Stimulated activated CD4-positive, alpha-beta T cell treated with anti-CD3 and anti-CD28 coated beads, Interleukin-4, amount 100 ng/mL, for 4 hours (primary cell): ENCODE measurements at places on chromosomes 2 and 18.

GRCh38 chr2:203340791-203341487, 12.7 kb downstream of the ABI2 start:
- DNase-seq: no peak

- DNase-seq: no peak
These were observed 79.7 kb upstream of the CYTIP start for GRCh38 chr2:157523270-157524247.

DNA sequence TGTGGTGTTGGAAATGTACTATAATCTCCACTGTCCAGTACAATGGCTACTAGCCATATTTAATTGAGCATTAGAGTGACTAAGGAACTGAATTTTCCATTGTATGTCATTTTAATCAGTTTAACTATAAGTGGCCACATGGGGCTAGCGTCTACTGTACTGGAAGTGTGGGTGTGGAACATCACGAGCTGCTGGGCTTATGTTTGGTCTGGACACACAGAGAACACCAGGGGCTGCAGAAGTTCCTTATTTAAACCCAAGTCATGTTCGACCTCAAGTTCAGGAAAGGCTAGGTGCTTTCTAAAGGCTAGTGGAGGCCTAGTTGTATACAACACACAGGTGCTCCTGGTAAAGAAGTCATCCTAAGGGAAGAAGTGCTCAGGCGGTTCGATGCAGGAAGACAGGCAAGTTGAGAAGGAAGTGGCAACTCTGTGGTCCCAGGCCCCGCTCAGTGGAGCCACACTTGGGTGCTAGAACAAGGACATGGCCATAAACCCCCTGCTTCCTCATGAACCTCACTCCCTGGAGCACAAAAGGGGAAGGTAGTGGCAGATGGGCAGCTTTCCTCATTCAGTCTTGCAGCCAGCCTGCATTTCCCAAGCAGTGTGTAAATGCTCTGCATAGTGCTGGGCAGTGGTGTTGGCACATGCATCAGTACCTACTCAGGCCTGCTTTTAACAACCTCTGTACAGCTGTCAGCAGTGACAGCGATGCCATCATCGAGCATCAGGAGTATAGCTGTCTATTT, 13.3 kb downstream of the LGALSL start:
- no peak for DNase-seq

GRCh38 chr2:141440072-141440635, 690.7 kb downstream of the LRP1B start:
- no peak for DNase-seq

- no peak for DNase-seq
These were observed 116.3 kb downstream of the ZBTB7C start for GRCh38 chr18:48292782-48293424.

GRCh38 chr2:240655931-240656886, 26.5 kb downstream of the AQP12B start:
- no peak for DNase-seq

DNA sequence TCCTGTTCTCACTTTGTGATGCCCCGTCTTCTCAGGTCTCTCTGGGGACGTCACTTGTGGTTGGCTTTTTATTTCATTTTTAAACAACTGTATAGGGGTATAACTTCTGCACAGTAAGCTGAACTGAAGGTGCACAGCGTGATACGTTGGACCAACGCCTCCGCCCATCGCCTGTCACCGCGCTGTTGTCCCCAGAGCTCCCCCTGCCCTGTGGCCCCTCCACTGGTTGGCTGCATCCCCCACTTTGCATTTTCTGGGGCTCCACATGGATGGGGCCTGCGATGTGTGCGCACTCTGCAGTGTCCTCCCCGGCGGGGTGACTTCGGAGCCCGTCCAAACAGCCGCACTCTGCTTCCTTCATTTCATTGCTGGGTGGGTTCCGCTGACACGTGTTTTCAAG, 14.3 kb downstream of the GPR35 start:
- no peak for DNase-seq
